ENCODE measurements at places on chromosomes 1 and 21. TPM values are rescaled to one million over a fixed set of nuclear protein-coding genes. Genes with fewer than 3 reads are reported as not detected.

- no peak overlapping the region for H3K4me3 ChIP-seq
- no peaks in the 10 kb centered on the region for H3K36me3 ChIP-seq
- H3K27ac ChIP-seq, result peak overlapping the region; percentile 70
Measured at GRCh38 chr1:151940541-151940940, 31.2 kb upstream of the THEM4 start.

DNA sequence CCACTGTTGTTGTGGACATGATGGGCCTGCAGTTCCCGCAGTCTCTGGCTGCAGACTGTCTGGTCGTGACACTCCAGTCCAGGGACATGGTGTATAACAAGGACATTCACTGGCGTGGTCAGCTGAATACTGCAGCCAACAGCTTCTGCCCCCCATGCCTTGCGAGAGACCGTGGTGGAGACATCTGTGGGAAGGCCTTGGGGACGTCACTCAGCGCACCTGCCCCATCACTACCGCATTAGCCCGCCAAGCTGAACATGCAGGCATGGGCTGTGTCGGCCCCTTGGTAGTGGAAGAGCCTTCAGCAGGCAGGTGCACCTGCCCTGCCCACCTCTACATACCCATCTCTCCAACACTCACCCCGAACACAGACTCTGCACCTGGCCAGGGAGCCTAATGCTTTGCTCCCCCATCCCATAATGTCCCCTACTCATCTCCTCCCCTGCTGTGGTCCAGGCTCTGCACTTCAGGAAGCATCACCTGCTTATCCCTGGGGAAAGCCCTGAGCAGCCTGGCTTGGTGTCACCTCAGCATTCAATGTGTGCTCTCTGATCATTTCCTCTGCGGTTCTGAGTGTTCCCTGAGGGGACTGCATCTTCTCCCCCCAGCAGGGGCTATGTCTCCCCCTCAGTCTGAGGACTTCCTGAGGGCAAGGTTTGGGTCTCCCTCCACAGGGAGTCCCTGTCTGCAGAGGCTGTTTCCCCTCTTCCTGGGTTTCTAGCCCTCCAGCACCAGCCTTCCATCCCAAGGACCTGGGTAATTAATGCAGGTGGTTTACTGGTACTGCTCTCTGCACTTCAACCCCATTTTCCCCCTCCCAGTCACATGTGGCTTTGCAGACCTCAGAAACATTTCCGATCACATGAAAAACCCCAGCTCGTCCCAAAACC lies 3.2 kb downstream of the PGLYRP4 start:
- H3K4me3 ChIP-seq, result no peak overlapping the region
- DNase-seq, result no peak
- H3K27me3 ChIP-seq, result no peaks in the 10 kb centered on the region
- H3K4me1 ChIP-seq, result no peaks in the 10 kb centered on the region

DNA sequence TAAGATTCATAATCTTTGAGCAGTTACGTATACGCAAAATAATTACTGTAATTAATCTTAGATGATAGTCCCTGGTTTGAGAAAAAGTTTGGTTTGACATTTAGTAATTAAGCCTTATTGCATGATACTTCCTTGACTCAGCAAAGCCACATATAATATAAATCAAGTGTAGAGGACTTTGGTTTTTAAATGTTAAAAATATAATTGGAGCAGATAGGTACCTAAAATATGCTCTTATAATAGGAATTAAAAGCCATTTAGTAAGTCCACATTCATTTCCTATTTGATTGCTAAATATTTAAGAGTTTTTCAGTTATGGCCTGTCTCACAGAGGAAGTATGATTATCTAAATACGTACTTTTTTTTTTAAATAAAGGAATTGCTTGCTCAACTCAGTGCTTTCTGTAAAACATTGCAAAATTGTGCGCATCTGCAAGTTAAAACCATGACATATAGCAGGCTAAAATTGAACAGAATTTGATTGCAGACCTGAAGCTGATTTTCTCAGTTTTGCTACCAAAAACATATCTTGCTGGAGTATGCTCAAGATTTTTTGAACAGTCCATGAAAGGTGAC lies 20.4 kb downstream of the RPE65 start:
- no peak overlapping the region for H3K4me3 ChIP-seq
- no peaks in the 10 kb centered on the region for H3K27me3 ChIP-seq
- H3K27ac ChIP-seq, result no peak overlapping the region
- H3K36me3 ChIP-seq, result no peaks in the 10 kb centered on the region
- no peak for DNase-seq

DNA sequence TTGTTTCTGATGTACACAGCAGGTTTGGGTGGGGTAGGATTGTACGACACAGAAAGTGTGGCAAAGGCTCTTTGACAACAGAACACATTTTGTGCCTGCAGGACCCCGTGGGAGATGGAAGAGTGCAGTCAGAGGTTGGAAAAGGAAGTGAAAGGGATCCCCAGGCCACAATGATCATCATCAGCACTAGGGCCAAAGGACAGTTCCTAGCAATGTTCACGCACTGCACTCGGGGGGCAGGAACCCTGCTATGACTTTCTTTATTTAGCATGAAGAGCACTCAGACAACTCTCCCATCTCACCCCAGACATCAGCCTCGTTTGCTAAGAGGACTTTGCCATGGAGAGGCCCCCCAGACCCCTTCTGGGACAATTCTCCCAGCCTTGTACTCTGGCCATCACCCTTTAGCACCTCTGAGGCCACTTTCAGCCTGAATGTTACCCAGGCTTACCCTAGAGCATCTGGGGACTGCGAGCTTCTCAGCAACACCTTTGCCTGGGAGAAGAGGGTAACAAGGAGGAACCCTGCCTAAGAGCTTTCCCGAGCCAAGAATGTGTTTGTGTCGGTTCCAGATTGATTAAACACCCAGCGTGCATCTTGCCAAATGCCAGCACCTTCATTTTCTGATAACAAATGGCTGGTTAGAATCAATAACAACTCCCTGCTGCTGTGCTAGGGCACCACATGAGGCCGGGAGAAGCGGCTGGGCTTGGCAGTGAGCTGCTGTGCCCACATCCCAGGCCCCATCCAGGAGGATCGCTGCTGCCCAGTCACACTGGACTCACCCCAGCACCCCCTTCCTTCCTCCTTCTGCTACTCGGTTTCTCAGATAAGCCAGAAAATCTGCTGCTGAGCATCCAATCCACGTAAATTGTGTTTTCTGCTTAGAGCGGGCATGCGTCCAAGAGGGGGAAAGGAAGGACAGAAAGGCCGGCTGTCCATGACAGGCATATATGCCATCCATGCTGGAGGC lies 633.1 kb downstream of the AJAP1 start:
- no peak overlapping the region for H3K4me3 ChIP-seq
- H3K36me3 ChIP-seq, result no peaks in the 10 kb centered on the region
- H3K4me1 ChIP-seq, result no peaks in the 10 kb centered on the region
- DNase-seq, result no peak
- H3K27ac ChIP-seq, result no peak overlapping the region

IL20 gene
- total RNA-seq, result not detected

CHI3L2 gene
- total RNA-seq, result 22.0 TPM
